Trophoblast cell (in vitro differentiated cells and primary cell): ENCODE measurements at places on chromosomes 16 and 17.

DNA sequence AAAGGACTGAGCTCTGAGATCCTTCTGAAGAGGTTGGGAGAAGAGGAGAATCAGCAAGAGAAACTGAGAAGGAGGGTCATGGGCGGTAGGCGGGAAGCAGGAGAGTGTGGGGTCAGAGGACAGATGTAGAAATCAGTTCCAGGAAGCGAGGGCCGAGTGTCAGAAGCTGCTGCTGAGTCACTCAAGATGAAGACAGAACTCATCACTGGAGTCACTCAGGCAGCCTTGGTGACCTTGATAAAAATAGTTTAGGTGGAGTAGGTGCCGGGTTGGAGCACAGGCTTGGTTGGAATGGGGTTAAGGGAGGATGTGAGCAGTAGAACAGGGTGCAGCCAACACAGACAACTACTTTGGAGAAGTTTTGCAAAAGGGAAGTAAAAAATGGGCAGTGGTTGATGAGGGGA is 6.1 kb upstream of the ITGAM start:
- DNase-seq = peak; percentile 13

- DNase-seq = no peak
These were observed 8.3 kb upstream of the KIF18B start for GRCh38 chr17:44955674-44956425.

DNA sequence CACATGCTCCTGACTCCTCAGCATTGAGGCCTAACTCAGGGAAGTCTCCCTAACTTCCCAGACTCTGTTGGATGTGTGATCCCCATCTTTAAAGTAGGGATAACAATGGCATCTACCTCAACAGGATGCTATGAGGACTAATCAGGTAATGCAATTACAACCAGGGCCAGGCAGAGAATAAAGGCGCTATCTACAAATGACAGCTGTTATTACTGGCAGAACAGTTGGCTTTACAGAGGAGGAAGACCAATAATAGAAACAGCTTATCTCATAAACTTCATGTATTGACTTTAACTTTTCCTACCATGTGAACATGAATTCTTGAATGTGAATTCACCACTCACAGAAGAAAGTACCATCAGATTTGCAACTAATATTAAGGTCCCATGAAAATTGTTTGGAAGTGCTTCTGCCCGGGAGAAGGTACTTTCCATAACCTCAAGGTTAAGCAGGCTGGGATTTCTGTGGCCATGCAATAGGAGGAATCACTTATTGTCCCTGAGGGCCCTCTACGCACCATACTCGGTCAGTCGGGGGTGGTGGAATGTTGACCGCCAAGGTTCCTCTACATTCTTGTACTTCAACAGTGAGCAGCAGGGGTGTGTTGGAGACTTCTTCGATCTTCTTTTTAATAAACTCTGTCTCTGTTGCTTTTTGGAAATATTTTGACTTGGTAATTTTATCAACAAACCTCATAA is 22.6 kb upstream of the ERN1 start:
- peak; percentile 79 for DNase-seq

GRCh38 chr17:57340160-57340981 is 84.0 kb downstream of the MSI2 start:
- no peak for DNase-seq

DNA sequence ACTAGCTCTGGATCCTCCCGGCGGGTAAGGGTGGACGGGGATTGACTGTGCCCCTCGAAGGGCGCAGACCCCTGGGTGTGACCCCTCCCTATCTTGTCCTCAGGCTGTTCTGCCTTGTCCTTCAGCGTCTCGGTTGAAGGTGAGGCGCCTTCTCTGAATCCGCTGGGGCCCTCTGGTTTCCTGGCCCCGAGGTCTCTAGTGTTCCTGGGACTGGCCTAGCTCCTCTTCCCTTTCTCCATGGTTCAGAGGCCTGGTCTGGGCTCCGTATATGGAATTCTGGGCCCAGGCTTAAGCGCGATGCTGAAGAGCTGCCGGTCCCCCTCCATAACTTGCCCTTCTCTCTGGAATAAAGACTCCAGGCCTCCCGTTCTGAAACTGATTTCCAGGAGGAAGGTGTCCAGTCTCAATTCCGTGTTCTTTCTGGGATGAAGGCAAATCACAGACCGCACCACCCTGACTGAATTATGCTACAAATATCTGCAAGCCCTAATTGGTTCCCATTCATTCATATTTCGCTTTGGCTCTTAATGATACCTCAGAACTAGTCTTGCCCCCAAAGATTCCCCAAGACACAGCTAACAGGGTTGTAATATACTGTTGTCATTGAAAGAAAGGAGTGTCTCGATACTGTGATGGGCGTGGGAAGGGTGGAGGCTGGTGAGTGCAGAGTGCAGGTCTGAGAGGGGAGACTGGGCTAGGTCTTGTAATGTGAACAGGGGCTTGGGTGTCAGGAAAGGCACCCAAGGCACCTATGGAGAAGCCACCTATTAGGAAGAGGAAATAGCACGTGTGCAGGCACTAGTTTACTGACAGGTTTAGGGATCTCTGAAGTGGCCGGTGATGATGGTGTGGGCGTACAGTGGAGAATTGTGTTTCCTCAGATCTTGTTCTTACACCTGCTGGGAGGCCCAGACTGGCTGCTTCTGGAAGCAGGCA is 851 bp downstream of the EDC4 start:
- DNase-seq = no peak

DNA sequence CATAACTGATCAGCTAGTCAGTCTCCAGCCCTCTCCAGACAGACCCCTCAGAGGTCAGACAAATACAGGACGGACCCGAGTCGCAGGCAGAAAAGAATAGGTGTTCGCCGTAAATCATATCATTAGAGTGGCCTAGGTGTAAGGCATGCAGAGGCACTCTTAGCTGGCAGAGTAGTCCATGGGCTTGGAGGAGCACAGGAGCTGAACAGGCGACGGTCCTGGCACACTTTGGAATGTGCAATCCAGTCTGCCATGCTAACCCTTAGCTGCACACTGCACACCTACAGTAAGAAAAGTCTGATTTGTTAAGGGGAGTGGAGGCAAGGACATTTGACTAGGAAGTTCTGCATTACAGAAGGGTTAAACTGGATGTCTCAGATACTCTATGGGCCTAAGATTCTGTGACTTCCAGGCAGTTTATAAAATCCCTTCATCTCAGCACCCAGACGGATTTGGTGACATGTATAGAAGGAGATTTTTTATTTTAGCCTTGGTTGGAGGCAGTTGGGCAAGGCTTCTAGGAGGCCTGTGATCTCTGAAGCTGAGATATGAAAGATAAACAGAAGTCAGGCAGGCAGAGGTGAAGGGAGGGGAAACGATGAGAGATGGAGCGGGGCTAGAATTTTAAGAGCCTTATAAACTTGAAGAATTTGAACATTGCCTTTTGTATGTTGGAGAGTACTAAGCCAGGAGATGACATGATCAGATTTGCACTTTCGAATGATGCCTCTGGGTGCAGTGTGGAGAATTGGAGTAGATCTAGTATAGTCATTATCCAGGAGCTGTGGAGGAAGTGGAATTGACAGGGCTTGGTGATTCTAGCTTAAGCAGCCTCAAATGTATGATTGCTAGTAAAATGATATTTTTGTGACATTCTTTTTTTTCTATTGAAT is 34.6 kb upstream of the SLC5A11 start:
- DNase-seq = no peak

DNA sequence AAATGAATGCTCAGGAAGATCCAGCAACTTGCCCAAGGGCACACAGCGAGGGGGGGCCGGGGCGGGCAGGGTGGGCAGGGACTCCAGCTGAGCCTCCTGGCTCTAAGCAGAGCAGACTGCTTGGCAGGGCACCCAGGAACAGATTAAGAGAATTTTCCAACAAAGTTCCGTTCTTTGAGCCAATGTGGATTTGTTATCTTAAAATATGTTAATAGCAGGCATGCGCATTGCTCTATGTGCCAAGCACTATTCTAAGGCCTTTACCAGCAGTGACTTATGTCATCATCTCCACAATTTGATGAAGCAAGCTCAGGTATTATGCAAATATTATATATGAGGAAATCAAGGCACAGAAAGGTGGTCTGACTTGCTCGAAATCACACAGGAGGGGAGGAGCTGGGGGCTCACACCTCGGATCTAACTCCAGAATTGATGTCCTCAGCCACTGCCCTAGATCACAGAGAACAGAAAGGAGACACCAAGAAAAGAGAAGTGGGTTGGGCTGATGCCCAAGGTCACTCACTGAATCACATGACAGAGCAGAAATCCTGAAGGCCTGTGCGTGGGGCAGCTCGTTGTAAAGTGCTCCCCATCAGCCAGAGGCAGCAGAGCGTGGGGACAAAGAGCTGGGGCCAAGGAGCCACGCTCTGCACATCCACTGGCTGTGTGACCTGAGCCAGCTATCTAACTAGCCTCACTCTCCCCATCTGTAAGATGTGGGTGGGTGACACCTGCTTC is 23.2 kb upstream of the MEAK7 start:
- no peak for DNase-seq

DNA sequence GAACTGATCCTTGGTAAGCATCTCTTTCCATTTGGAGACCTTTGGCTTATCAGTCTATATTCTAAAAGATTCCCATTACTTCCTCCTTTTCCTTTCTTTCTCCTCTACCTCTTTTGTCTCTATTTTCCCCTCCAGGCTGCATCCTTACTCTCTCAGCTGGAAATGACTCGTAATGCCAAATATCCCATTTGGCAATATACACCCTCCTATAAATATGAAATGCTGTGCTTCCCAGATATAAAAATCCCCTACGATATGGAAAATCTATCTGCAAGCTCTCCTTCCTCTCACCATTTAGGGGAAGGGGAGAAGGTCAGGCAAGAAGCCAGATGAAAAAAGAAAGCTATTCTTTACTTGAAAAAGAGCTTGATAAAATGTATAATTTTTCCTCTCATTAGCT is 39.9 kb downstream of the XPO6 start:
- no peak for DNase-seq

DNA sequence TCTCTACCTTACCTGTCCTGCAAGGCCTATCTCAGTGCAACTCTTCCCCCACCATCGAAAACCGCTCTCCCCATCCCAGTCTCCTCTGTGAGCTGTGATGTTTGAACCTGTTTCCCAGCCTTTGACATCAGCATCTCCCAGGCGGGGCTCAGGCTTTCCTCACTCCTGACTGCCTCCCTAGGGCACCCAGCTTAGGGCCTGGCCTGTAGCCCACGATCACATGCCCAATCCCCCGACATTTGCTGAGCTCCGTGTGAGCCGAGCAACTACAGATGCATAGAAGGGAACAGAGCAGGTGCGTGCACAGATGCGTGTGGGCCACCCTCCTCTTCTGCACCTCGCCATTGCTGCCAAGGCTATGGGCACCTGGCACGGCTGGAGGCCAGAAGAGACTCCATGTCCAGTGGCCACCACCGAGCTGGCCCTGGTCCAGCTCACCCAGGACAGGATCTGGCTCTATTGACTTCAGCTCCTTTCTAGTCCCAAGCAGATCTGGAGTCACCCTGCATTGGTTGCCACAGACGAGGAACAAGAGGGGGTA is 35.5 kb upstream of the CMIP start:
- DNase-seq = no peak

GRCh38 chr17:50423553-50424159 is 2.4 kb upstream of the ACSF2 start:
- DNase-seq = peak; percentile 75

GRCh38 chr17:21817791-21818364 is 125.6 kb downstream of the KCNJ18 start:
- no peak for DNase-seq
